NCI-H446 (cell line): ENCODE measurements at places on chromosomes 12 and 14.

DNA sequence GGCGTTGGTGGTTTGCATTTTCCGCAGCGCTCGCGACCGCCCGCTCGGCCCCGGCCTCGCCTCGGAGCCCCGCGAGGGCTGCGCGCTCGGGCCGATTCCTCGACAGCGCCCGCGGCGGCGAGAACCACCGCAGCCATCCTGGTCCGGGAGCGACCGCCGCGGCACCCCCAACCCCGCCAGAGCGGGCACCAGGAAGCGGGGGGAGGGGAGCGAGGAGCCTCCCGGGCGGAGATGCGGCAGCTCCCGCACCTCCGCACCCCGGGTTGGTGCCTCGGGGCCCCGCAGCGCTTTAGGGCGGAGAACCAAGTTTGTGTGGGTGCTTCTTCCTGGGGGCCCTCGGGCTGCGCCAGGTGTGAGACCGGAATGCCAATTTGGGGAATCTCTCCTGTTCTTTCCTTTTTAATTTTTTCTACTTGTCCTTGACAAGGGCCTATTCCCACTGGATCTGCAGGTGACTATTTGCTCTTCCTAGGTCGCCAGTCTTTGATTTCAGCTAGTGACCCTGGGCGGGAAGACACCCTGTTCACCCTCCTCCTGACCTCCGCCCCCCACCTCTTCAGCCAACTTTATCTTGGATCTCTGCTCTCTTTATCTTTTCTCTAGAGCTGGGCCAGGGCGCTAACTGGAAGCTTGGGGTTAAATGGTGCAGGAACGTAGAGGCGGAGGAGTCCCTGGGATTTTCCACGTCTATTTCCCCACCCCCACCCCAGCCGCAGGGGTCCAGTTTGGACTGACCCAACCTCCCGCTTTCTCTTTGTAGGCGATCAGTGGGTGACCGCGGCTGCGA is at the start of gene SOCS2:
SOCS2 (plus strand) TSS at position 751 of the 787 bp plus-strand sequence. CDS start 223 bp downstream, outside the sequence.
- no peak for DNase-seq

DNA sequence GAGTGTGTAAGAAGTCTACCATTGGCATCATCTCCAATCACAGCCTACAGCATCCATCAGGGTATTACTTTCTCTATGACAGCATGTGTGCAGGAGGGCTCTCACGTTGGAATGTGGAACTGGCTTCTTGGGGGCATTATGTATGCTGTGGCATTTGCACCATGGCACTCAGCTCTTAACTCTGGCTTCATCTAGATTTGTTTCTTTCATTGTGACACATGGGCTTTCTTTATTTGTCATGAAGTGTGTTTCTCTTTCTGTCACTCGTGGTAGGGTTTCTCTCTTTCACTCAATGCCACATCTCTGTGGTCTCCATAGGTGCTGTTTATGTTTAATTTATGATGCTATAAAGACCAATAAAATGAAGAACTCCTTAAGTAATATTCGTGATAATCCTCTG is 191.2 kb upstream of the GARIN2 start:
- no peak for DNase-seq

DNA sequence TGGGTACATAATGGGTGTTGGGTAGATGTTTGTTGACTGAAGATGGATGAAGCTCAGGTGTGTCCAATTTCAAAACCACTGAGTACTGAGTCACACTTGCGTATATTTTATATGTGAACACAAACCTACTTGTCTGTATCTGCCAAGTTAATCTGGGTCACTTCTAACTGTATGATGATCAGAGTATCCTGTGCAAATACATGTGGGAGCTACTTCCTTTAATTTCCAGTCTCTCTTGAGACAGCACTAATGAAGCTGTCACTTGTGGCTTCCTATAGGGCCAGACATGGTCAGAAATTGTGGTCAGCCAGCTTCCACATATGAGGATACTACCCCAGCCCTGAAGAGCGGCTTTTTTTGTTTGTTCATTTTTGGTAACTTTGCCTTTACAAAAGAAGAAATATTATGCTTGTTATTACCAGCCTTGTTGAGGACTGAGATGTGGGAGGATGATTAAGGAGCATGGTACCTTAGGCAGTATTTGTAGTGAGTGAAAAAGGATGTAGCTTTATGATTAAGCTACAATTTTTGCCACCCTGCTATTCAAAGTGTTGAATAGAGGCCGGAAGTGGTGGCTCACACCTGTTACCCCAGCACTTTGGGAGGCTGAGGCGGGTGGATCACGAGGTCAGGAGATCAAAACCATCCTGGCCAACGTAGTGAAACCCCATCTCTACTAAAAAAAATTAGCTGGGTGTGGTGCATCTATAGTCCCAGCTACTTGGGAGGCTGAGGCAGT is 32.4 kb downstream of the PLXNC1 start:
- no peak for DNase-seq

GRCh38 chr12:86015026-86015425 is 140.9 kb downstream of the NTS start:
- no peak for DNase-seq

- DNase-seq = no peak
These were observed 117.1 kb upstream of the FRMD6 start for GRCh38 chr14:51534610-51535011.
